AG20443 (cell line): ENCODE measurements at places on chromosomes 7 and 10.
A peak's percentile ranks its signal among the peaks of the same experiment; 100 is the strongest.

GRCh38 chr10:85612378-85612775 is 754.2 kb downstream of the GRID1 start:
- DNase-seq: no peak

DNA sequence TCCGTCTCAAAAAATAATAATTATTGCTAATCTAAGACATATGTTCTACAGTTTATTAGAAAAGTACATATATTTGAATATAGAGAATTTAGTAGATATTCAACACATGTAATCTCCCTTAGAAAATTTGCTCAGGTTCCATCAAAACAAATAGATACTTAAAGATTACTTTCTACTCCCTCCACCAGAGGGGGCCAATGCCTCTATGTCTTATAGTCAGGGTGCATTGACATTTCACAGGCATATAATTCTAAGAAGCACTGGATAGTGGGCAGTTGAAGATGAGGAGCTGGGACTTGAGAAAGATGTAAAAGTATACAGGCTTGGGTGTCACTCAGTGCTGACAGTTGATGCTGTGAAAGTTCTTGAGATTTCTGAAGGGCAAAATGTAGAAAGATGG is 301.6 kb upstream of the HPS1 start:
- peak; percentile 22 for DNase-seq

DNA sequence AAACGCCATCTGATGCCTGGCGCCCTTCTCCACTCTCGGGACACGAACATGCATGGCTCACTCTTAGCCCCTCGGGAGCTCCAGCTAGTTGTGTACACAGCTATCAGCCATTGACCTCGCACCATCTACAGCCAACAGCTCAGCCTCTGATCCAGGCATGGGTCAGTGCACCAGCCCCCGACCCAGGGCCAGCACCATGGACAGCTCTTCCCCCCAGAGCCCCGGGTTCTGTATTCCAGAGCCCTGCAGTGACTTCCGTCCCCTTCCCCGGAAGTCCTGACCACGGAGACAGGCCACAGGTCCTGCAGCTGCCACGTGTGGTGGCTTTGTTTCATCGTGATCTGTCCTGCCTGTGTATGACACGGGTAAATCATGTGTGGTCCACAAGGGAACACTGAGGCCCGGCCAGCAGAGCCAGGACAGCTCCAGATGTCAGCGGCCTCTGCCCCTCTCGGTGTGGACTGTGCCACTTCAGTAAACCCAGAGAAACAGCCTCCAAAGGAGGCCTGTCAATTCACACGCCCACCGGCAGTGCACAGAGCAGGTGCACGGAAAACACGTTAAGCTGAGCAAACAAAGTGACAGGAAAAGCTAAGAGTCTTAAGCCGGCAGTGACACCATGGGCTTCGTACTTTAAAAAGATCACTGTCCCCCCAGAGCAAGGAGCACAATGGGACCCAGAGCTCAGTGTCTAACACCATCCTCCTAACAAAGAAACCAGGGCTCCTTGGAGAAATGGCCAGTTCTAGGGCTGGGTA is 13.0 kb downstream of the STK32C start:
- DNase-seq: no peak

GRCh38 chr10:97058521-97058920 is 127.2 kb downstream of the SLIT1 start:
- DNase-seq: no peak

DNA sequence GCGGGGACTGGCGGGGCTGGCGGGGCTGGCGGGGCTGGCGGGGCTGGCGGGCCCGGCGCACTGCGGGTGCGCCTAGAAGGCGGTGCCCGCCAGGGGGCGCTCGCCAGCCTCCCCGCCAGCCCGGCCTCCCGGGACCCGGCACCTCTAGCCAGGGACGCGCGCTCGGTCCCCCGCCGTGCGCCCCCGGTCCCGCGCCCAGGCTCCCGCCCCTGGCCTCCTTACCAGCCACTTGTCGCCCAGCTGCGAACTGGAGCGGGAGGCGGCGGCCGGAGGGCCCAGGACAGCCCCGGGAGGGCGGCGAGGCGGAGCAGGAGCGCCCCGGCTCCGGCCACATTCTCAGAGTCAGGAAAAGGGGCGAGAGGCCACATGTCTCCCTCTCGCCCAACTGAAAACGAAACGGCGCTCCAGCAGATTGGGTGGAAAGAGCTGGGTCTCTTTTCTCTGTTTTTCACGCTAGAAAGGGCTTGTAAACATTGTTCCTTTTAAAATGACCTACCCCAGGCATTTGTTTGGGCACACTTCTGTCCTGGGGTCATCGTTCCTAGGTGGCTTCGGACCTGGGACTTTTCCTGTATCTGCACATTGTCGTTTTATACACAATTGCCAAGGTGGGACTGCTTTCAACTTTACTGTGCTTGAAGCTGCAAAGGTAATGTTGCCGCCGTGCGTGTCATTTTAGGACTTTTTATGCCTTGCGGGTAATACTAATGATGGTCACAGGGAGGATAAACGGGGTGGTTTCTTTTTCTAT is 378 bp upstream of the PRKCQ start:
- DNase-seq: peak; percentile 87

DNA sequence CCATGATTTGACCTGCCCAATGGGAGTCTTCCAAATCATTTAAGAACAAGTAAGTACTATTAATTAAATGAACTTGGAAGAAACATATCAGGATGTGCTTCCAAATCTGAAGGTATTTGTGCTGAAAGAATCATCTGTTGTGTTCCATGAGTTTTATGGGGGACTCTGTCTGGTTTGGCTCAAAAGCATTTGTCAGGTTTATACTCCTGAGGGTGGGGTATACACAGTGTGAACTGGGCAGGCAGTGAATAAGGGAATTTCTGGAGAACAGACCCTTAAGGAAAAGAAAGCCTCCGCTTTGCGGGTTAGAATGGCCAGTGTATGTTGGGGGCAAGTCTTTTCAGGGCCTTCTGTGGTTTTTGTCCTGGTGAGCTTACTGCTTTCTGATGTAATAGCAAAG is 29.9 kb downstream of the TCF7L2 start:
- DNase-seq: no peak

- DNase-seq: peak; percentile 84
Observed at GRCh38 chr7:101410743-101411507, 48.2 kb downstream of the COL26A1 start.

DNA sequence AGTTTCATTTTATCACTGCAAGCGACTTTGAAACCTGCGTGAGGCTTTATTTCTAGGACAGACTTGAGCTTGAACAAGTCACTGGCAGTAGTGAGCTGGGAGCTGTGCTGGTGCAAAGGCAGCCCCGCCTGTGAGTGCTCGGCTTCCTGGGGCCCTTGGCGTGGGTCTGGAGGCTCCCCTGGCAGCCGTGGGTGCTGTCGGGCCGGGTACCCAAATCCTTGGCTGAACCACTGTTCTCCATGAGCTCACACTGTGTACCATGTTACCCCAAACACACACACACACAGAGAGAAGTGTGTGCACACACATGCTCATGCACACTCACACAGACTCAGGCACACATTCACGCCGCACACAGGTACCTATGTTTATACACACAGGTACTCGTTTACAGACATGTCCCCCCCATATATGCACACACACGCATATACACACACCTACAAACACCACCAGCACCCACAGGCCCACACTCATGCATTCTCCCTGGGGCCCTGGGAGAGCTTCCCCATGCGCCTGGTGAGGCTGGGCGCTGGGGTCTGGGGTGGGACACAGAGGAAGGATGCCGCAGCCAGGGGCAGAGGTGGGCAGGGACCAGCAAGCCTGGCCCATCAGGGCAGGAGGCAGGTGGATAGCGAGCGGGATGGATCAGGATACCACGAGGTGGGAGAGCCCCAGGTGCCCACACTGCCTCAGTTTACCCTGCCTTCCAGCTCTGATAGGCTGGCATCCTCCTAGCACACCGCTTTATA is 158.8 kb downstream of the ADARB2 start:
- no peak for DNase-seq

DNA sequence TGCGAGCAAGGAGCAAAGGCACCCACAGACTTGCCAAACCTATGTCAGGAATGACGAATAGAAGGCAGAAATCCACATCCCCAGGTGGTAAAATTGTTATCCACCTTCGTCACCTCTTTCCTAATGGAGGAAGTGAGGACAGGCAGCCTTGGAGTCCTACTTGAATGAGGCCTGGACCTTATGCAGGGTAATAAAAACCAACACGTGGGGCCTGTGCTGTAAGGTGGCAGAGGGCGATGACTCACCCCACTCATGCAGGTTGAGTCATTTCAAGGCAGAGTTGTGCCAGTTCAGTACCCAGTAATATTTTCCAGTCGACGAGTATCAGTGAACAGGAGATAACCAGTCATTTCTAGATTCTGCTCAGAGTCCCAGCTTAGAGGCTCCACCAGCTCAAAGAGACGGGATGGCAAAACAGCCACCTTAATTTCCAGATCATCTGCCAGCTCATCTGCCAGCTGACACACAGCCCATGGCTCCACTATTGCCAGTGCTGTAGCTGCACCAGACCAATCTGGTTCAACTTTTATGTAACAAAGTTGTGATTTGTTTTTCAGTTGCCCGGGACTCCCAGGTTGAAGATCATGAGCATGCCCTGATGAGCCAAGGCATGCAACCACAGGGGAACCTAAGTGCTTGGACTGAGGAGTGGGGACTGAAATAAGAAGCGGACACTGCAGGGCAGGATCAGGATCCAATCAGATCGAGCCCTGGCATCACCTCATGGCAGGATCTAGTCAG is 176.2 kb upstream of the ITGB1 start:
- peak; percentile 70 for DNase-seq

- no peak for DNase-seq
Observed at GRCh38 chr7:129197771-129198170, 9.3 kb downstream of the SMO start.

DNA sequence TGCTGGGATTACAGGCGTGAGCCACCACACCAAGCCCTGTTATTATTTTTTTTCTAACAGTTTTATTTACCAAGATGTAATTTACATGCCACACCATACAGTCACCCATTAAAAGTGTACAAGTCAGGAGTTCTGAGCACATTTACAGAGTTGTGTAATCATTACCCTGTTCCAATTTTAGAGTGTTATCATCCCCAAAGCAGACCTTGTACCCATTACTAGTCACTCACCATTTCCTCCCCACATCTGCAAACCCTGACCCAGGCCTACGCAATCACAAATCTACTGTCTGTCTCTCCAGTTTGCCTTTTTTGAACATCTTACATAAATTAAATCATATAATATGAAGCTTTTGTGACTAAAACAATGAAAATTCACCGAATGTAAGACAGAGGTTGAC is 402.9 kb upstream of the FOXK1 start:
- no peak for DNase-seq

GRCh38 chr7:143973870-143974416 is 19.3 kb downstream of the OR2F1 start:
- no peak for DNase-seq

DNA sequence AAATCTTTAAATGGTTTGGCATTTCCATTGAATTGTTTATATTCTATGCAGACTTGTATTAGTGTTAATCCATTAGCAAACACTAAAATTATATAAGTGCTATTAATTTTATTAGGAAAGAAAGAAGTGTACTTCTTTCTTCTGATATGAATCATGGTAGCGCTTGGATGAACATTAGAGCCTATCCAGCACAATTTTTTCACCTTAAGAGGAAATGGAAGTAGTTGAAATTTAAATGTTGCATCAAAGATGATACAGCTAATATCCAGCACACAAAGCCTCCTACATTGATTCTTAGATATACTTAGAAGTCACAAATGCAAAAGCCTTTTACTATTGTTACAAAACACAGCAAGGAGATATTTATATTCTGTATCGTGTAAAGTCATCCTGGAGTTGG is 174.5 kb downstream of the AHR start:
- DNase-seq: no peak

GRCh38 chr10:52265131-52265926 is 48.8 kb upstream of the DKK1 start:
- DNase-seq: no peak

DNA sequence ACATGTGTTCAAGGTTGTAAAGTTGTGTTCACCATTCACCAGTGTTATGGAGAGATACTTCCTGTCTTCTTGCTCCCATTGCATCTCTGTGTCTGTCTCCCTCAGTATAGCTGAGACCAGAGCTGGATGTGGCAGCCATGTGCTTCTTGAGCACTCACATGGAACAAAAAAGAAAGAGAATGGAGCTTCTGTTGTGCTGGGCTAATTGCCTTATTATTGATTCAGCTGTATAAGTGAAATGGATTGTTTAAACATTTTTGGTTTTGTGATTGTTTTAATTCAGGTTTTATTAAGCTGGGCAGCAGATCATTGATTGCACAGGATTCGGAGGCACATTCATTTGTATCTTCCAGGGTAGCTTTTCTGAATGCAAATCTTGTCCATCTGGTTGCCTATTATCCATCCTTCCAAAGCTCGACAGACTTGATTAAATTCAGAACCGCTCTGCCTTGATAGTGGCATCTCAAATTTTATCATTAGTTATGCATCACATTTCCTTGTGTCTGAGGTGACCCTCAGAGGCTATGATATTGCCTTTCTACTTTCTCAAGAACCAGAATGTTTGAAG is 119.9 kb downstream of the CCNY start:
- DNase-seq: no peak

DNA sequence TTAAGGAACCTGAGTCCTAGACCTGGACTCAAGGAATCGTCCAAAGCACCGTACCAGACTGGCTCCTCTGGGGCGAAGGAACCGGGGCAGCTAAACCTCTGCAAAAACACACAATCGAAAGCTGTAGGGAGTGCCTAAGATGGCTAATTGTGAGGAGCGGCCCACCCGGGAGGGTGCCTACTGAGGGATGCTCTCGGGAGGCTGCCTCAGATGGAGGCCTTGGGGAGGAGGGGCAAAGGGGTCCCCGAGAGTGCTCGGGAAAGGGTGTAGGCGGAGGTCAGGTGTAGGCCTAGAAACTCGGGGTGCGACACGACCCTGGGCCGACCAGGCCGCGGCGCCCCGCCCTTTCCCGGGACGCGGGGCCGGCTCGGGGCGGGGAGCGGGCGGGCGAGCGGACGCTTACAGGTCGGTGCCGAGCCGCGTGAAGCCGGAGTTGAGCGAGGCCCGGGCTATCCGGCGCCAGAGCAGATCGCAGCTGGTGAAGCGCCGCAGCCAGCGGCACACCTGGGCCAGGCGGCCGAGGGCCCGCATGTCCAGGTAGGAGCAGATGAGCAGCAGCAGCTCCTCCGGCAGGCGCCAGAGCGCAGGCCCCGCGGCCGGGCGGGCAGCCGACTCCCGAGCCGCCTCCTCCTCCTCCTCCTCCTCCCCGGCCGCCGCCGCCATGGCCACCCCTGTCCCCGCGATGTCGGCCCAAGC is 844 bp downstream of the FBXW4 start:
- DNase-seq: peak; percentile 82

- DNase-seq: no peak
Observed at GRCh38 chr10:52283174-52283573, 30.9 kb upstream of the DKK1 start.

GRCh38 chr7:88115816-88116215 is 104.0 kb downstream of the SRI start:
- DNase-seq: no peak

- DNase-seq: peak; percentile 38
Observed at GRCh38 chr7:40455485-40455884, 320.7 kb downstream of the SUGCT start.
